NCI-H2171 (cell line): ENCODE measurements at places on chromosomes 5 and 9.

DNA sequence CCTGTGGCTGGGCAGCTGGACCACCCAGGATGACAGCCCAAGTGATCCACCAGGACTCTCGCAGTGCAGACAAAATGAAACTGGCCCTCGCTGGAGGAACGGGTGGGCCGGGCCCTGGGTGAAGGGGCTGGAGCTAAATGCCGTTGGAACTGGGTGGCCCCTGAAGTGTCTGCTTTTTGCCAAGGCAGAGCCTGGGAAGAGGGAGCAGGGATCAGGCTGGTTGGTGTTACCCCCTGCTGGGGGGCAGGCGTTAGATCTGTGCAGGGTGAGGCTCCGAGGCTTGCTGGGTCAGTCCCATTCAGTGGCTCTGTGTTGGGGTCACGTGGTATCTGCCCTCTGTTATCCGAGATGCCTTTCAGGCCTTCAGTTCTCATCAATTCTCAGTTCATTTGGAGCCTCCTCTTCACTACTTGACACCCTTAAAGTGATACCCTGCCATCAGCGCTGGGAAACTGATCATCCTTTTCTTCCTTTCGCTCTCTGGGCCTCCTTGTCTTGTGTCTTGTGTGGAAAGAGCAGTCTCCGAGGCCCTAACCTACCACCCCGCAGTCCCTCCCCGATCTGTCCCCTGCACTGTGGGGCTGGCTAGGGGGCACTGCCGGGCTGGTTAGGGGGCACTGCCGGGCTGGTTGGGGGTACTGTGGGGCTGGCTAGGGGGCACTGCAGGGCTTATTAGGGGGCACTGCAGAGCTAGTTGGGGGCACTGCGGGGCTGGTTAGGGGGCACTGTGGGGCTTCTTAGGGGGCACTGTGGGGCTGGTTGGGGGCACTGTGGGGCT, 37.3 kb downstream of the COL5A1 start:
- DNase-seq, result no peak

- no peak for DNase-seq
These were observed 30.8 kb downstream of the SH3PXD2B start for GRCh38 chr5:172423379-172424110.

- DNase-seq, result no peak
These were observed 84.5 kb downstream of the HAPLN1 start for GRCh38 chr5:83636156-83636555.

GRCh38 chr9:82923912-82924605, 138.9 kb downstream of the RASEF start:
- no peak for DNase-seq

GRCh38 chr5:126937771-126938170, 92.6 kb downstream of the MARCHF3 start:
- DNase-seq, result no peak

- no peak for DNase-seq
These were observed 198.8 kb downstream of the ADAMTS12 start for GRCh38 chr5:33692980-33693379.

DNA sequence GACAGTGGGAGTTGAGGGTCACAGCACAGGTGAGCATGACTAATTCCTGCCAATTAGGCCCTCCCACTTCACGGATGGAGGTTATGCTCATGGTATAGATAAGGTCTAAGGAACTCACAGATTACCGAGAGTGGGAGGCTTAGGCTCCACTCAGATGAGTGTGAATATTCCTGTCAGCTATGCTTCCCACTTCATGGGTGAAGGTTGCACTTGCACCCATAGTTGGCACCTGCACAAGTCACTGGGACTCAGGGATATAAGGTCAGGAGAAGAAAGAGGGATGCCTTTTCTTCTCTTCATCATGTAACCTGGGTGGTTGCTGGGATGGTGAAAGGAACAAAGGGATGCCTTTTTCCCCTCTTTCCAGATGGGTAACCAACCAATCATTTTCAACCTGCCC, 264.9 kb upstream of the TNC start:
- no peak for DNase-seq

DNA sequence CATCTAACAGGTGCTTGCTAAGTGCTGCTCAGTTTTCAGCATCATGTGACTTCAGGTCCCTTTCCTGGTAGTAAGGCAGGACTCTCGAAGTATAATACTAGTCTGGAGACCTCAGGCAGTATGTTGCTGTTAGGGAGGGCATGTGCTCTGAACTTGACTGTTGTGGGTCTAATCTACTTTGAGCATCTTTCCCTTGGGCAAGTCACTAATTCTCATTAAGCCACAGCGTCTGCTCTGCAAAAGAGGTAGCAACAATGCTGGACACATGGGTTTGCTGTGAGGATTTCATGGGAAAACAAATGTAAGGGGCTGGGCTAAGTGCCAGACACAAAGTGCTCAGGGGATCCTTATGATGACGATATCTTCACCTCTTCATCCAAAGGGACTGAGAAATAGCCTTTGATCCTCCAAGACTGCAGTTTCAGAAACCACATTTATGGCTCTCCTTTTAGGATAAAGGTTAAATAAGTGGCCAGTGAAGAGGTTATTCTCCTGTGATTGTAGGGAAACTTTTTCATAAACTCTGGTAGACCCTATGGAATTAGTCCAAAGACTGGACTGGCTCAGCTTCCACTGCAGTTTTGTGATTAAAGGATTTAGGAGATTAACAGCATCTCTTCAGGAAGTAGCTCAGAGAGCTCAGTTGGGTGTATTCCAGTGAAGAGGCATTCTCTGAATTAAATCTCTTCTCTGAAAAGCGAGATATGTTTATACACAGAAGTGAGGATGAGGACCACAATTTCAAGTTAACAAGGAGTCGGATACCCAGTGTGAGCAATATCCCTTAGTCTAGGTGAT, 216.6 kb downstream of the SGCD start:
- DNase-seq, result no peak

DNA sequence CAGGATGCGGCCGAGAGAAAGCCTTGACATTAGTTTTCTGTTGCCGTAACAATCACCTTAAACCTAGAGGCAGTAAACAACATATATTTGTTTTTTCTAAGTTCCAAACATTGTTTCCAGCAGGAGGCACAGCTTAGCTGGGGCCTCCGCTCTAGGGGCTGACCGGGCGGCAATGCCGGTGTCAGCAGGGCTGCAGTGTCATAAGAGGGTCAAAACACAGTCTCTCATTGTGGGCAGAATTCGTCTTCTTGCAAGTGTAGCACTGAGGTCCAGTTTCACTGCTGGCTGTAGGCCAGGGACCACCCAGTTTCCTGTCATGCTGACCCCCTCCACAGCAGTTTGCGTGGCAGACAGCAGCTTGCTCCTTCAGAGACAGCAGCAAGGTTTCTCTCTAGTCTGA, 186.2 kb downstream of the PJA2 start:
- DNase-seq, result no peak

DNA sequence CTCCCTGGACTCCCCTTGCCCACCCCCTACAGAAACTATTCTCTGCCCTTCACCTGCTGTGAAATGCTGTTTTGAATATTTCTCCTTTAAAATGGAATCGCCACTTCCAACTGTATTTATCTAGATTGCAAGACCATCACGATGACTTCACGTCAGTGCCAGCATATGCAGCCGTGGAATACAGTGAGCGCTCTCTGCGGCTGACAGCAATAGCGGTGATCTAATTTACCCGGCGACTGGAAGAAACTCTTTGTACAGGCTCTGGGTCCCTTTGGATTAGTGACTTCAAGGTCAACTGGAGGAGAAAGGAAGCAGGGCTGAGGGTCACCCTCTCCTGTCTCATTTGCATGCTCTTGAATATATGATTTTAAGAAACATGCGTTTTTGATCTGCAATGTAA, 192.0 kb downstream of the IRX1 start:
- no peak for DNase-seq

DNA sequence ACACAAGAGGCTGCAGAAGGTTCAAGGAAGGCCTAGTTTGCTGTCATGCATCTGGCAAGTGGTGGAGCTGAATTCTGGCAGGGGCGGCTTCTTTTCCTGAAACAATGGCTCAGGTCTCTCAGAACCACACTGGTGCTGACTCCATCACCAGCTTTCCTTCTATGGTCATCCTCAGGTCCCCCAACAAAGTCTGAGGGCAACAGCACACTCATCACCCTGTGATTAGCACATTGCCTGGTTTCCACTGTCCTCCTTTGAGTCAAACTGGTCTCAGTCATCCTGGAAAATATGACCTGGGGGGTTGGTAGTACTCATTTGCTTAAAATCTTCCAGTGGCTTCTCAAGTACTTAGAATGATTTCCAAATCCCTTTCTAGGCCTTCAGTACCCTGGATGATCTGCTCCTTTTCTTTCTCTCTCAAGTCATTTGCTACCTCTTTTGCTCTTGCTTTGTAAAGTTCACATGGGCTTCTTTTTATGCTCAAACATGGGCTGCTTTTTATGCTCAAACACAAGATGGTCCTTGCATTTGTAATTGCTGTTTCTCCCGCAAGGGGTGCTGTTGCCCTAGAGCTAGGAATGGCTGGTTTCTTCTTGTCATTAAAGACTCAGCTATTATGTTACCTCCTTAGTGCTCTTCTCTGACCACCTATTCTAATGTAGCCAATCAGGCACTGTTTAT, 144.9 kb downstream of the ALDH1A1 start:
- no peak for DNase-seq

GRCh38 chr5:105430516-105430915, 1867.9 kb upstream of the NUDT12 start:
- DNase-seq, result no peak

- no peak for DNase-seq
These were observed 67.9 kb upstream of the RXRA start for GRCh38 chr9:134258332-134258731.

- peak; percentile 73 for DNase-seq
These were observed 62.9 kb downstream of the OTULIN start for GRCh38 chr5:14727428-14727865.

- no peak for DNase-seq
These were observed 2.6 kb upstream of the MSX2 start for GRCh38 chr5:174721530-174722432.

- DNase-seq, result no peak
These were observed 115.7 kb downstream of the WNK2 start for GRCh38 chr9:93299418-93300174.

- no peak for DNase-seq
These were observed 188.1 kb upstream of the EFNA5 start for GRCh38 chr5:107858788-107859187.

DNA sequence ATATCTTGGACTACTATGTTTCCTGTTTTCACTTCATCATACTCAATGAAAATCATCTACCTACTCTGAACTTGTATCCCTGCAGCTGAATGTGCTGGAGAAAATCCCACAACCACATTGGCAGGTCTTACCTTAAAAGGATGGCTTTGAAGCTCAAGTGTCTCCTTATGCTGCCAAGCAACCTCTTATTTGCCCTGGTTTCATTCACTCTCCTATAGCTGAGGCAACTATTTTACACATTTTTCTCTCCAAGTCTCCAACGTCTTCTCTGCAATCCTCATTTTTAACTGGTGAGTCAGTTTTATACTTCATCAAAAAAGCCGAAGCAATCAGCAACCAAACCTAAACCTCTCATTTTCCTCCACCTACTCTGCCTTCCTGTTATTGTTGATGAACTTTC, 49.7 kb downstream of the POU4F3 start:
- DNase-seq, result no peak

GRCh38 chr9:12666813-12667212, 26.4 kb upstream of the TYRP1 start:
- no peak for DNase-seq

- no peak for DNase-seq
These were observed 58.1 kb upstream of the SLC30A5 start for GRCh38 chr5:69035665-69036064.

DNA sequence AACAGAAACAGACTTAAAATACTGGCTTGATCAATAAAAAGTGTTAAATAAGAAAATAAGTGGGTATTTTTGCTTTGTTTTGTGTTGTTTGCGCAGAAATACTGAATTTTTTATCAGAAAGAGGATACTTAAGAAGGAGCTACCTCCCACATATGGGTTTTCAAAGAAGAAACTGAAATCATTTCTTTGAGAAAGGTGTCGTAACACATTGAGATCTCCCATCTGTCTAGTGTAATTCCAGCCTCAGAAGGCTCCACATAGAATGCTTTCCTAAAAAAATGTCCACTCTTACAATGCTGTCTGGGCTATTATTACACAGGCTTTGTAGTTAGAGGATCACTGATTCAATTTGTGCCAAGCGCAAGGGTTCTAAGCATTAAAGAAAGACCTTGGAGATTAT, 226.2 kb downstream of the EPB41L4A start:
- no peak for DNase-seq

DNA sequence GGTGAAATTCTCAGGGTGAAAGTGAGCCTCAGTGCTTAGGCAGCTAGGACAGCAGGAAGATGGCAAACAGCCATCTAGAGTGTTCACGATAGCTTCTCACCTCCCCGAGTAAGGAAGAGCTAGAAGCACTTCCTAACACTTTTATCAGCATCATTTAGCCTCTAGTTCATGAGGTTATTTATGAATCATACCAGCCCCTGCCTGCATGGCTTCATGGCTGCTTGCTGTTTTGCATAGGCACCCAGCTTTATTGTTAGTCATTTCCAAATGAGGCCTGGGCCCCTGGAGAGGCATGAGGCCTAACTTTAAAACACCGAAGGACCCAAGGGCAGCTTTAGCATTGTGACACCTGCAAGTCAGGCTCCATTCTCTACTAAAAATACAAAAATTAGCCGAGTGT, 134.9 kb upstream of the PANK3 start:
- no peak for DNase-seq
